ENCODE measurements at places on chromosomes 12 and 14.
A peak's percentile ranks its signal among the peaks of the same experiment; 100 is the strongest.

GRCh38 chr12:113414519-113415038 is 7.6 kb upstream of the SDSL start:
- DNase-seq = no peak

- DNase-seq = no peak
Measured at GRCh38 chr14:71591231-71591630, 341.0 kb upstream of the RGS6 start.

- peak; percentile 77 for DNase-seq
Measured at GRCh38 chr12:50088577-50089335, 3.6 kb downstream of the SMARCD1 start.

DNA sequence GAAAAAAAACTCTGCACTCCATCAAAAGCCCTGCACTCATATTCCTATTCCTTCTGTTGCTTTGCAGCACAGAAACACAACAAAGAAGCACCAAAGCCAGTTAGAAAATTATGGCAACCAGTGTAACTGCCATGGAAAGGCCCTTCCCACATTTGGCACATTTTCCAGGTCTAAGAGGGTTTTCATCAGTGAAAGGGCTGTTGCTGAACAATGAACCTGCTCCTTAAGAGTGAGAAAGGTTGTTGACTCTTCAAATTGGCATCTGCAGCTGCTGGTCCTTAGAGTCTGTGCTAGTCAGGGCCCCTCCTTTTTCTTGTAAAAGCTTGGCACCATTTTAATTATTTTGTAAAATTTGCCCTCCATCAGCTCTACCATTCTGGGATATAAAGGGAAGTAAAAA is 378.7 kb upstream of the KITLG start:
- no peak for DNase-seq

- DNase-seq = no peak
Measured at GRCh38 chr12:30996752-30997151, 70.2 kb downstream of the TSPAN11 start.

DNA sequence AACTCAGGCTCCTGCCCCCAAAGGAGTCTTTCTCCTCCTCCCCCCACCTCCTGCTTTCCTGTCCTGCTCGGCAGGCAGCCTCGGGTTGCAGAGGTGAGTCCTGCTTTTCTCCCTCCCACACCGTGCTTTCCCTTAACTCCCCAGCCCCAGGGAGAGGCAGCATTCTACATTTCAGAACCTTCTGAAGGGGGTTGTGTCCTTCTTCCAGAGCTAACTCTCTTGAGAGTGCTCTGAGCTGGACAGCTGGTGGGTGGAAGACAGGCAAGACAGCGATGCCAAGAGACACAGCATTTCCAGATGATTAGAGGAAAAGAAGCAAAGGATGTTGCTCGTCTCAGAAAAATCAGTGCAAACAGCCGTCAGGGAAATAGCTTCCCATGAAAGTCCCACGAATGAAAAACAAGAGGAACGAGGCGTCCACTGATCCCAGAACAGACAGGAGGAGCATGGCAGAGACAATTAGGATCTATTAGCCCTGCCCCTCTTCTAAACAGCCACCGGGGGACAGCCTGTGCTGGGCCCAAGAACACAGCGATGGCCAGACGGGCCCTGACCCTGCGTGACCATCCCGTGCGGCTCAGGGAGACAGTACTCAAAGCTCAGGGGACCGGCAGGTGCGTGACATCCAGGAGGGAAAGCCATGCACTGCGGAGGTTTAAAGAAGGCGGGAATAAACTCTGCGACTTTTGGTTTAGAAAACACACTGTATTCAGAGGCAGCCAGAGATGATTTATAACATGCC is 216.5 kb upstream of the RTL1 start:
- peak; percentile 21 for DNase-seq

GRCh38 chr12:108572166-108572790 is 9.9 kb downstream of the ISCU start:
- peak; percentile 48 for DNase-seq

DNA sequence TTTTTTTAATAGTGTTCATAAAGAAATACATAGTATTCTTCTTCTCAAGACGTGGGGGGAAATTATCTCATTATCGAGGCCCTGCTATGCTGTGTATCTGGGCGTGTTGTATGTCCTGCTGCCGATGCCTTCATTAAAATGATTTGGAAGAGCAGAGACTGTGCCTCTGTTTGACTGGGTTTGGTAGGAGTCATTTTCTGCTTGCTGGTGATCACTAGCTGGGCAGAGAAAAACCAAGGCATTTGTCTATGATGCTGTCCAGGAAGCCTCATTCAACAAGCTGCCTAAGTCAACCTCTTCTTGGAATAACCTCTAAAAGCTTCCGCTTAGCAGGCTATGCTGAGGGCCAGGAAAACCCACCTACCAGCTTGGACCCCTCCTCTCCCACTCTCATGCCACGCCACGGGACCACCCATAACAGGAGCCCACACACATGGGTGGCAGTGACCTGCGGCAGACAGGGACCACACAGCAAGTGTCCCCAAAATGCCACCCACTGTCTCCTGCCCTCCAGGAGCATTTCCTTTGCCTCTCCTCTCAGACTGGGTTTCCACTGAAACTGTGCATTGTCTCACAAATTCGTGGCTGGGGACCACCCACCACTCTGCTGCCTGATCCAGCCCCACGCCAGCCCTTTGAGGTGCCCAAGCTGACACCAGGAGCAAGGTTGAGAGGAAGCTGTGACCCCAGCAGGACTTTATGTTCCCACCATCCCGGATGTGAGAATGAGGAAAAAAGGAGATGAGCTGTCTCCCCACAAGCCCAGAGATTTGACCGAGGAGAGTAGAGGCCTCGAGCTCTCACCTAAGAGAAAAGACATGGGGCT is 36.8 kb downstream of the DAD1 start:
- no peak for DNase-seq

DNA sequence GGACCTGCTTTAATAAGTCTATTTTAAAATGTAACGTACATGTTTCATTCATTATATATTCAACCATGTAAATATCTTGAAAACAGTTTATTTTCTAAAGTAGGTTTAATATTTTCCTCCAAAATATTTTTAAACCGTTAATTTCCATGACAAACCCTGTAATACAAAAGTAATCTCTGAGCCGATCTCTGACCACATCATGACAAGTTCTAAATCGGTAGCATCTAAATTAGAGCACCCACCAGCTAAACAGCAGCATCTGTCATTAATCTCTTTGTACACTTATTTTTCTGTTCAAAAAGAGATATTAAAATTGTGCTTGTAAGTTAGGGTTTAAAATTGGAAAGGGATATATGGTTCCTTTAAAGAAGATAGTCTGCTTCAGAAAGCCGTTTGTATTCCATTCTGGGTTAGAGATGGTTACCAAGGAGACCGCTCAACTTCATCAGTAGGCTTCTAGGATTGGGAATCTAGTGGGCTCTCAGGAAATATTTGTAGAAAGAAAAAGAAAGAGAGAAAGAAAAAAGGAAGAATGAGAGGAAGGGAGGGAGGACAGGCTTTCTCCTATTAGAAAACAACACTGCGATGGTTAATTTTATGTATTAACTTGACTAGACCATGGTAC is 232.5 kb upstream of the FOXN3 start:
- no peak for DNase-seq

All from B cell (primary cell).